T-helper 22 cell (primary cell): ENCODE measurements at places on chromosomes 13 and 19.
A peak's percentile ranks its signal among the peaks of the same experiment; 100 is the strongest.

- DNase-seq, result no peak
Measured at GRCh38 chr19:3725640-3726310, 17.6 kb downstream of the TJP3 start.

- no peak for DNase-seq
Measured at GRCh38 chr13:77620138-77620537, 77.3 kb upstream of the SLAIN1 start.

GRCh38 chr13:84290386-84290785, 408.1 kb upstream of the SLITRK1 start:
- no peak for DNase-seq

DNA sequence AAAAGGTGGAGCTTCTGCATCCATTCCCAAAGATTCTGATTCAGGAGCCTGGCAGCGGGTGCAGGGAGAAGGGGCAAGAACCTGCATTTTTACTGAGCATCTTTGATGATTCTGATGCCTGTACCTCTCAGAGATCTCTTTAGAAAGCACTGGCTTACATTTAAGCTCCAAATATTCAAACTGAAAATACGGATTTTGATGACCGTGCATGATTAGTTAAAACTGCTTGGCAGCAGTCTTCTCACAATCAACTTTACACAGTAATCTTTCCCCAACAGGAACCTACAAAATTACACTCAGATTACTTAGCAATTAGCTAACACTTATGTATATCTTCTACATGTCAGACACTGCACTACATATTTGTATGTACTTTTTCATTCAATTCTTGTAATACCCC, 108.9 kb downstream of the DOCK9 start:
- no peak for DNase-seq

DNA sequence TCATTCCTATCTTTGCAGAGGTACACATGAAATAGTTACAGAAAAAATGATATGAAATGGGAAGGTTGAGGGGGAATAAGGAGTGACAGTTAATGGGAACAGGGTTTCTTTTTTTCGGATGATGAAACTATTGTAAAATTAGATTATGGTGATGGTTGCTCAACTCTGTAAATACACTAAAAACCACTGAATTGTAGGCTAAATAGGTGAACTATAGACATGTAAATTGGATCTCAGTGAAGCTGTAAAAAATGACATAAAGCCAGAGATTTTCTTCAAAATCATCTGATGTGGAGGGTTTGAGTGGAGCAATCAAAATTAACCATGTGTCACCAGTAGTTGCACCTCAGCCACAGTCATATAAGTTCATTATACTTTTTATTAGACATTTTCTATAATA, 6.6 kb upstream of the FLT3 start:
- no peak for DNase-seq

- no peak for DNase-seq
Measured at GRCh38 chr19:1985588-1986356, 29.7 kb downstream of the BTBD2 start.

- DNase-seq, result no peak
Measured at GRCh38 chr19:32498648-32499200, 82.3 kb upstream of the PDCD5 start.

DNA sequence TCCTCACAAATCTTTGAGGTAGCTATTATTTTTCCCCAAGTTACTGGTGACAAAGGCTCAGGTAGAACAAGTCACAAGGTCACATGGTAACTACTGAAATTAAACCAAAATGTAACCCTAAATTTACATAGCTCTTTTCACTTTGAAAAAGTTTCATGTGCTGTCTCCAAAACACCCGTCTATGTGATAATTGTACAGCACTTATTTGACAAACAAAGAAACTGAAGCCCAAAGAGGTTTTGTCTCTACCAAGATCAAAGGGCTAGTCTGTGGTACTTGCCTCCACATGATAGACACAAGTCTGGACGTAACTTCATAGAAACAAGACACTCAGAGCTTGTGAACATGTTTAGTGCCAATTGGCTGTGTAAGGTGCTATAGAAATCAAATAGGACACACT, 108.3 kb downstream of the SACS start:
- no peak for DNase-seq

DNA sequence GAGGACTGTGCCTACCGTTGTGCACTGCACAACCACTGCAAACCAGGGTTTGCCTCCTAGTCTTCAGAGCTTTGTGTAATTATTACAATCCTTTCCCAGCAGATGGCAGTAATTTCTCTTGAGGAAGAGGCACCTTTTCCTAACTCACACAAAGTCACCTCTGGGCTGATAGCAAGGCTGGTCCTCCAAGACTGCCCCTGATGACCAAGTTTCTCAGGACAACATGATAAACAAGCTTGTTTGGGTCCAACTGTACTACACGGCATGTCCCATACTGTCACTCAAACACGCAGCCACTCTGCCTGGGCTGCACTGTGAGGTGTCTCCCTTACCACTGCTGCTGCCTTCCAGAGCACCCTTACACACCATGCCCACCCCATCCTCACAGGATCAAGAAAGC, 39.3 kb downstream of the RFXAP start:
- DNase-seq, result no peak

GRCh38 chr13:39148513-39148961, 110.3 kb downstream of the NHLRC3 start:
- no peak for DNase-seq

DNA sequence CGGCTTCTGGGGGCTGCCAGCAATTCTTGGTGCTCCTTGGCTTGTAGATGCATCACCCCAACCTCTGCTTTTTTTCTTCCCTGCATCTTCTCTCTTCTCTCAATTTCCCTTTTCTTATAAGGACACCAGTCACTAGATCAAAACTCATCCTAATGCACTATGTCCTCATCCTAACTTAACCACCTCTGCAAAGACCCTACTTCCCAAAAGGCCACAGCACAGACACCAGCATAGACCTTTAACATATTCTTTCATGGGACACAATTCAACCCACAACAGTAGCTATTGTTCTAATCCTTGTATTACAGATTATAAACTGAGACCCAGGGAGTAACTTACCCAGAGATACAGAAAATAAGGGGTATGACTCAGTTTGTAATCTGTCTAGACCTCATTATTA, 47.0 kb downstream of the RUBCNL start:
- no peak for DNase-seq

GRCh38 chr13:99977334-99977911, 4.2 kb upstream of the ZIC2 start:
- DNase-seq, result no peak

- no peak for DNase-seq
Measured at GRCh38 chr19:44344255-44344654, 12.2 kb downstream of the ZNF112 start.

DNA sequence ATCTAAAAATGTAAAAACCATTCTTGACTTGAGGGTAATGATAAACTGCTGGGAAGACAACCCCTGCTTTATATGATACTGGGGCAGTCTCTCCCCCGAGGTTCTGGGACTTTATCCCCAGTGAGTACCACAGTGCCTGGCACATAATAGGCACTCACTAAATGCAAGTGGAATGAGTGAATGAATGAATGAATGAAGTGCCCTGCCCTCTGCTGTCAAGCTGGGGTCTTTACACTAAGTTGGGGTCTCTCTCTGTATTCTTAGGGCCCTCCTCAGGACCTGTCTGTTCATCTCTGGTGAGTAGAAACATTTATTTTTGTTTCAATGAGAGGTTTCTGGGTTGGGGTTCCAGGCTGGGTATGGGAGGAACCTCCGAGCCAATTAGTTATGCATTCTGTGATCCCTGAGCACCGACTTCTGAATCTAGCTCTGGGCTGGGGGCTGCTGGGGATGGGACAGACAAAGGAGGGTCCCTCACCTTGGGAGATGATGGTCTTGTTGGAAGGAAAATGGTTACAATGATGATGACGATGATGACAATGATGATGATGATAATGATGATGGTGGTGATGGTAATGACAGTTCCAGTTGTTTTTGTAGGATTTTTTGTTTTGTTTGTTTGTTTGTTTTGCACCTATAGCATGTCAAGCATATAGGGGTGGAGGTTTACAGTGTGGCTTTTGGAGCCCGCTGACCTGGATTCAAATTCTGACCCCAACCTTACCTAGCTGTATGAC, 44.3 kb upstream of the ADGRE1 start:
- no peak for DNase-seq

- no peak for DNase-seq
Measured at GRCh38 chr19:18097993-18098890, 664 bp downstream of the MAST3 start.

DNA sequence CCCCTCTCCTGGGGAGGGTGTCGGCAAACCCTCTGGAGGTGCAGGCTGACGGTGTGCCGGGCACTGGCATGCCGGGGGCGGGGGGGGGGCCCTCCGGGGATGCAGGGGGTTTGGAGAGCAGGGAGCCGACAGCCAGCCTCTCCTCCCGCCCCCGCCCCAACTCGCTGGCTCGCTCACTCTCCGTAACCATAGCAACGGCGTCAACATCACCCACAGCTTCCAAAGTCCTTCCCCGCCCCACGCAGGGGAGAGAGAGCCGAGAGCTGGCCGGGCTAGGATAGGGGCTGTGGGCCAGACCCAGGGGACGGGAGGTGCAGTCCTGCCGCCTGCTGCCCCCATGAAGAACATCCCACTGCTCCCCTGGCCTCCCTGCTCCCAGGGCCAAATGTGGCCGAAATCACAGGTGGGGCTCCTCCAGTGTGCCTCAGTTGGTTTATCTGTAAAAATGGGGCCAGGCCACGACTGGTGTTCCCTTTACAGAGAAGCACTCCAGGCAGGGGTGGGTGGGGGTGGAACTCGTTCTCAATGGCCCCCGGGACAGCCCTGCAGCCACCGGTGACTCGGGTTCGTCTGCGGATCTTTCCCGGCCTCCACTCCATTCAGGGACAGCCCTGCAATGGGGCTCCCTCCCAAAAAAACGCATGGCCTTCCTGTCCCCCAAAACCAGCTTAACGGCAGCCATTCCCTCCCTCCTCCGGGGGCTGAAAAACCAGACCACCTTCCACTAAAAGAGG, 3.2 kb downstream of the KLF16 start:
- peak; percentile 62 for DNase-seq

GRCh38 chr19:11673608-11674041, 65.1 kb downstream of the ZNF823 start:
- no peak for DNase-seq

DNA sequence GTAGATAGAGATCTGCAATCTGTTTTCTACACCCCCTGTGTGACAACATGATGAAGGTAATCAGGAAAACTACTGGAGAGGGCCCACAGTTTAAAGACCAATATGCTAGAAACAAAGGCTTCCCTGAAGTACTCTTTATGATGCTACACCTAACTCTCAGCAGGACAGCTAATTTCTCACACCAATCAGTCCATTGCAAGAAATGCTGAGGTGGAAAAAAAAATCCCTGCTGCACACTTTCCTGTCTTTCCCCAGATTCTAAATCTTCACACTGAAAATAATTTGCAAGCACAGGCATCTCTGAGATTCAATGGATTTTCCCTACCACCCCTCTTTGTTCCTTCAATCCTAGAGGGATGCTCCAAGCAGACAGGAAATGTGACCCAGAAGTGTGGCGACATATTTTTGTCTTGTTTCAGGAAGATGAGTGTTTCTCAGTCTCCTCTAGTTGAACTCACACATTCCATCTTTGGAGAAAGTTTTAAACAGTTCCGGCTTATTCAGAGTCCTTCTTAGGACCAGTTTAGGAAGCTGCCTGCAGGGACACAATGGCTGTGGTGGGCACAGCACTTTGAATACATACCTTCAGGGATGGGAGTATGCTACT, 671.6 kb downstream of the DIAPH3 start:
- DNase-seq, result no peak

- no peak for DNase-seq
Measured at GRCh38 chr13:107554460-107554859, 660.9 kb downstream of the LIG4 start.

DNA sequence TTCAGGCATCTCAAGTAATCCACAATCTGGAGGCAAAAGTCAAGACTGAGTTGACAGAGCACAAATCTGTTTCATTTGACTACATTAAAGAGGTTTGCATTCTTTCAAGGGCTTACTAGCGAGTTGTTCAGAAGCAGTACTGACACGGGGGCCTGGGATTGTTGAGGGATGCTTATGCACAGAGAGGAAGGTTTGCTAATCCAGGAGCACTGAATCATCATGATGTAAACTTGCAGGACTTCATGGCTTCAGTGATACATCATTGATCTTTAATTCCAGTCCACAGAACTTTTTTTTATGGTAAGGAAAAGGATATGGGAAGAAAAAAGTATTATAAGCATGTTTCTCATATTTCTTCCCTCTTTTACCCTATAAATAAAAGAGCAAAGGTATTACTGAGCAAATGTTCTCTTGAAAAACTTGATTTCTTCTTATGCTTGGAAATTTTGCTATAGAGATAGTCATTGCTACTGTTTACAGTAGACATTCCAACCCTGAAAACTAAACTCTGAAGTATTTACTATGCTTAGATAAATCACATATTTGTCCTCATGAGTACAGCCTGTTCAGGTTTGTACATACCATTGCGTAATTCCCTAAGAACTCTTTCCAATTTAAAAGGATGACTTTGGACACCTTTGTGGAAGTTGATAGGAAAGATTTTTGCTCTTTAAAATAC, 65.8 kb upstream of the KPNA3 start:
- no peak for DNase-seq
